ENCODE measurements at places on chromosomes 2 and 18. TPM values are rescaled to one million over a fixed set of nuclear protein-coding genes. Genes with fewer than 3 reads are reported as not detected.
A peak's percentile ranks its signal among the peaks of the same experiment; 100 is the strongest.

The DLX2 gene
- polyA plus RNA-seq, result 6.0 TPM

The SCN2A gene
- polyA plus RNA-seq, result 1.8 TPM

The RESP18 gene
- polyA plus RNA-seq, result not detected

The SLC14A1 gene
- 0.53 TPM for polyA plus RNA-seq

The TLX2 gene
- not detected for polyA plus RNA-seq

DNA sequence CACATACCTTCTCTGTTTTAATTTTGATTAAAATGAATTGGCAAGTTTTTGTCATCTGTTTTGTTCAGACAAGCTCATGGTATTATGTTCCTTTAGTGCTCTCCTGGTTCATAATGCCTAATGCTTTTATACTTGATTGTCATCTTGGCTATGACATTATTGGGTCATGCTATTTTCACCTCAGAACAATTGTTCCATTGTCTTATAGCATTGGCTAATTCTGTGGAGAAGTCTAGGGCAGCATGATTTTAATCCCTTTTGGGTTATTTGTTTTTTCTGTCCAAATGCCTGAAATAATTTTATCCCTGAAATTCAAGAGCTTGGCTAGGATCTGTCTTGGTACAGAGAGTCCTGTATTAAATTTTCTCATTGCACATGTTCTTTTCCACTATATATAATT lies 83.8 kb upstream of the CCDC85A start:
- no peak for DNase-seq

- DNase-seq, result no peak
Observed at GRCh38 chr2:139194546-139194945, 414.4 kb upstream of the NXPH2 start.

DNA sequence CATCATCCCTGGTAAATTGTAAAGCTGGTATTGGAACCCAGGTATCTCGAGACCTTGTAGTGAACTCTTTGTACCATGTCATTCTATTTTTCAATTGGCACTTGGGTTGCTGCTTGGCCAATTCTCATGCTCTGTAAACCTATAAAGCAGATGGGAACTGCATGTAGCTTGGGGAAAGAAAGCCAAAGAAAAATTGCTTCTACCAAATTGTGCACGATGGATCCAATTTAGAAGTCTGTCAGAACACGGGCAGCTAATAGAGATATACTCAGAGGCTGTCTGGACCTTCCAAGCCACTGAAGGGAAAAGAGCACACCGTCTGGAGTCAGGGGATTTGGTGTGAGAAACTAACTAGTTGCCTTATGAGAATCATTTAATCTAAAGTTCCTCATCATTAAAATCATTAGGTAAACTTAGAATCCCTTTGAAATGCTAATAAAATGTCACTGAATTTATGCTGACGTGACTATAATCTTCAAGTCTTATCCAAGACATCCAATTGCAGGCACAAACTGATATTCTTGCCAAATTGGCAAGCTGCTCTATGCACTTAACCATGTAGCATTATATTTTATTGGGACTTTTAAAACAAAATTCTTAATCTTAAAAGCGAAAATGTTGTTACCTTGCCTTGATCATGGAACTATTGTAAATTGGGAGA lies 206.8 kb downstream of the DCC start:
- no peak for DNase-seq

- no peak for DNase-seq
Observed at GRCh38 chr2:179177694-179178093, 86.9 kb downstream of the SESTD1 start.

DNA sequence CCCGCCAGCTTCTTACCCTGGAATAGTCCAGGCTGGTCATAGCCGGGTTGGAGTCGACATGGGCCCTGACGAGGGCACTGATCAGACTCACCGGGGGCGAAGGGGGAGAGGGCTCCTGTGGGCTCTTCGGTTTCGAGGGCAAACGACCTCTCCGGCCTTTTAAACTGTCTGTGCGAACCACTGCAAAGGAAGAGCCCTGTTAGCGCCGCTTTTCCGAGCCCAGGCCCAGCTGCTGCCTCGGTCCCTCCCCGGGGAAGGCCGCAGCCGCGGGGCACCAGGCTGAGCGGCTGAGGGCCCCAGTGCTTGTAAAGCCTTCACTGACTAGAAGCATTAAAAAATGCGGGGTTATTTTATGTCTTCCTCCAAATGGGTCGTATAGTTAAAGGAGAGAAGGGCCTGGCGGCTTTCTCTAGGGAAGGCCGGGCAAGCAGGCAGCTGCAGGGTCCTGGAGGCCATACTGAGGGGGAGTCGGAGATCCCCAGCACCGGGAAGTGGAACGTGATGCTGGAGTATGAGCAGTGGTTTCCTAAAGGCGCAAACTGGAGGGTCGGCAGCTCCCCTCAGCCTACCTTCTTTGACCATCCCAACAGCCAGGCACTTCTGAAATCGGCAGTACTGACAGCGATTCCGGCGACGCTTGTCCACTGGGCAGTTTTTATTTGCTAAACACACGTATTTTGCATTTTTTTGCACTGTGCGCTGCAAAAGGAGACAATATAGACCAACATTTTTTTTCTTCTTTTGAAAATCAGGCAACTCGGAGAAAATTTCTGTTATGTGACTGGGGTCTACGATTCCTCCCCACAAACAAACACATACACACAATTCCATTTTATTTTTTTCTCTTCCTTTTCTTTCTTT lies 4.5 kb downstream of the NR4A2 start:
- no peak for DNase-seq

- no peak for DNase-seq
Observed at GRCh38 chr18:69399253-69399652, 1.4 kb upstream of the DOK6 start.

DNA sequence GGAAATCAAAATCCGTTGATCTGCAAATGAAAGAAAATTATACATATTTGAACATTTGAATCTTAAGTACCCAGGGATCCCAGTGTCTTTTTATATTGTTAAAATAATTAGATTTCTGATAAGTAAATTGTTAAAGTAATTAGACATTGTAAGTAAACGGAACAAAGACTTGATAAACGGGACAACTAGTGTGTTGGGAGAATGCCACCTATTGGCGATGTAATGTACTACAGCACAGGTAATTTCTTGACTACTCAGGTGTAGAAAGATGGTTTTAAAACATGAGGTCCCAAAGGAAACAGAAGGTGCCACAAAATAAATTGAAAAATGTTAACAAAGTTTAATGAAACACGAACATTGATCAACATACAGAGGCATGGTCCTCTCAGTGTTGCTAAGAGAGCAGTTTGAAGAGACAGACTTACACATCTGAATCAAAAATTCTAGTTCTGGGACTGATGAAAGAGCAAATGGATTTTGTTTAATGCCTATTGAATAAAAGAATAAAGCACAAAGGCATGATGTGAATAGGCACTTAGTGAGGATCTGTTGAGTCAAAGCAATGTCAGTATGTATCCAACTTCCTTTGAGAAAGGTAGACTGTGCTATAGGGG lies 103.4 kb upstream of the RASGRP3 start:
- DNase-seq, result no peak

GRCh38 chr2:120978359-120979050 lies 242.8 kb downstream of the GLI2 start:
- no peak for DNase-seq

GRCh38 chr2:86107031-86107430 lies 996 bp downstream of the PTCD3 start:
- DNase-seq, result peak; percentile 23

DNA sequence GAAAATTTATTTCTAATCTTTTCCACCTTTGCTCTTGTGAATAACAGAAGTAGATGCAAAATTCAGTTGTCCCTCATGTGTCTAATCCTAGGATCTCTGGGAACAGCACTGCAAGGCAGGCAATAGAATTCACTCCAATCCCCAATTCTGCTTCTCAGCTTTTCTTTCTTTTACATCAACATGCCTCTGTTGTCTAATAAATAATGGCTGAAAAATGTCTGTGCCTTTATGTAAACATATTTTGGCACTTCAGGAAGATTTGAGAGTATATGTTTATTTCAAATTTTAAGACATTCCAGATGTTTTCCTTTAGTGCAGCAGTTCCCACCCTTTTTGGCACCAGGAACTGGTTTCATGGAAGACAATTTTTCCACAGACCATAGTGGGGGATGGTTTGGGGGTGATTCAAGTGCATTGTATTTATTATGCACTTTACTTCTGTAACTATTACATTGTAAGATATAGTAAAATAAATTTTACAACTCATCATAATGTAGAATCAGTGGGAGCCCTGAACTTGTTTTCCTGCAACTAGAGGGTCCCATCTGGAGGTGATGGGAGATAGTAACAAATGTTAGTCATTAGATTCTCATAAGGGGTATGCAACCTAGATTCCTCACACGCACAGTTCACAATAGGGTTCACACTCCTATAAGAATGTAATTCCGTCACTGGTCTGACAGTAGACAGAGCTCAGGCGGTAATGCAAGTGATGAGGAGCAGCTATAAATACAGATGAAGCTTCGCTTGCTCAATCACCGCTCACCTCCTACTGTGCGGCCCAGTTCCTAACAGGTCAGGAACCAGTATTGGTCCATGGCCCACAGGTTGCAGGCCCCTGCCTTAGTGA lies 590.3 kb upstream of the CNTNAP5 start:
- no peak for DNase-seq
